ENCODE measurements at places on chromosomes 2 and 18.

DNA sequence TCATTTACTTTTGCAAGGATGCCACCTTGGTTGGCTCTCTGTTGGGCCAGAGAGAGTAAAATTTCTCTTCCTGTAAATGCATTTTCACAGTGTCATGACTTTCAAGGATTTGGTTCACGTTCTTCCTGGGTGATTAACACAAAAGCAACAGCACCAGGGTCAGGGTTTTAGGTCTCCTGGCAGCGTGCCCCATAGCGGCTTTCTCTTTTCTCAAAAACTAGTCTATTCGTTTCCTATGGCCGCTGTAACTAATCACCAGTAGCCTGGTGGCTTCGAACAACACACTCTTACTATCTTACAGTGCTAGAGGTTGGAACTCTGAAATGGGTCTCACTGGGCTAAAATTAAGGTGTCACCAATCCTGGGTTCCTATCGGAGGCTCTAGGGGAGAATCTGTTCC lies 56.3 kb upstream of the ACMSD start:
- no peak for DNase-seq

DNA sequence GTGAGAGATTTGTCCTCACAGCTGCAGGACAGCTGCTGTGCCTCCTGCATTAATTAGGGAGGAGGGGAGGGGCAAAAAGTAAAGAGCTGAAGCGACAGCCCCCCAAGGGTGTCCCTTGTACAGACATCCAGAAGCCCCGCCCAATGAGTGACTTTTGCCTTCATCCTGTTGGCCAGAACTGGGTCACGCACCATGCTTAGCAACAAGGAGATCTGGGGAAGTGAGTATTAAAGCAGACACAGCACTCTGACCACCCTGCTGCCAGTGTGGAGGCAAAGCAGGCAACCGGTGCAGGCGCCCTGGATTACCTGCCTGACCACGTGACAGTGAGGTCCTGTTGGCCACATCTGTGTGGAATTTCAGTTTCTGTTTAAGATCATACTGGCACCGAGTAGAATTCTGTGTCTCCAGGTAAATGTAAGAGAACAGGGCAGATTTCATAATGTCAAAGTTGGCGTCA lies 21.5 kb upstream of the BIN1 start:
- no peak for DNase-seq

GRCh38 chr2:100235098-100235497 lies 87.2 kb downstream of the LONRF2 start:
- DNase-seq, result peak; percentile 51

DNA sequence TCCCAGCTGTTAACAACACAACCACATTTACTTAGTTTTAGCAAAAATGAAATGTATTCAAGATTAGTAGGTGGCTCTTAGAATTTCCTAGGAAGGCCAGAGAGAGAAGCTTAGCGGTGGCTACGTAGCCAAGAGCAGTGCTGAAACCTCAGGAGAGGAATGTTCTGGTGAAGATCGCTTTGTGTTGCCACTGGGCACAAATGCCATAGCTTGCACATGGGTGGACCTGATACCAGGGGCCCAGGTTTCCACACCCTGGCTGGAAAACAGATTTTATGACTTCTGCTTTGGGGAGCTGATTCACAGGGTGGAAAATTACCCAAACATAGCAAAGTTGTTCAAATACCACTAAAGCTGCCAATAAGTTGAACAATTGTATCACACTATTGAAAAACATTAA lies 43.4 kb downstream of the THUMPD2 start:
- no peak for DNase-seq

GRCh38 chr2:114550895-114551793 lies 108.7 kb downstream of the DPP10 start:
- DNase-seq, result peak; percentile 34

- no peak for DNase-seq
Observed at GRCh38 chr2:147925886-147926285, 81.1 kb downstream of the ACVR2A start.

DNA sequence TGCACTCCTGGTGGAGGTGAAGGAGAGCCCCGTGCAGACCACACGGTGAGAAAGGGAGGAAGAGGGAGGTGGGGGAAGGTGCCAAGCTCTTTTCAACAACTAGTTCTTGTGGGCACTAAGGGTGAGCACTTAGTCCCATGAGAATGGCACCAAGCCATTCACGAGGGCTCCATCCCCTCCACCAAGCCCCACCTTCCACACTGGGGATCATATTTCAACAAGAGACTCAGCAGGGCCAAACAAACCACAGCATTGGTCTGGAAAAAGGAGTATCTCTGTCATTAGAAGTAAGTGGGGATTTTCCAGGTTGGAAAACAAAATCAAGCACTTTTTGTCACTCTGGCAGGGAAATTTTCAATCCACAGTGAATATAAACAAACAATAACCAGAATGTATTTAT lies 38.4 kb downstream of the ZAP70 start:
- no peak for DNase-seq

- DNase-seq, result no peak
Observed at GRCh38 chr2:138209009-138209408, 244.7 kb downstream of the HNMT start.

DNA sequence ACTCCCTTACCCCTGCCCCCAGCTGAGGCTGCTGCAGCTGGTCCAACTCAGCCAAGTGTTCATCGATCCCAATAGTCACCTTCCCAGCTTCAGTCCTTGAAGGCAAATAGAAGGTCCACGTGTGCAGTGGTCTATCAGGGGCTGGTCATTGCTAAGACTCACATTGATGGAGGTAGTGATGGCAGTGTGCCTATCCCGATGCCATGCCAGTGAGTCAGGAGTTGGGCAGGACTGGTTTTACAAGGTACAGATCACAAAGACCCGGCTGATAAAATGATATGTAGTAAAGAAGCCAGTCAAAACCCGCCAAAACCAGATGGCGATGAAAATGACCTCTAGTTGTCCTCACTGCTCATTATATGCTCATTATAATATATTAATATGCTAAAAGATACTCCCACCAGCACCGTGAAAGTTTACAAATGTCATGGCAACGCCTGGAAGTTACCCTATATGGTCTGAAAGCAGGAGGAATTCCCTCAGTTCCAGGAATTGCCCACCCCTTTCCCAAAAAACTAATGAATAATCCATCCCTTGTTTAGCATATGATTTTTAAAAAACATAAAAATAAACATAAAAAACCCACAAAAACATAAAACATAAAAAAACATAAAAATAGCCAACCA lies 2.9 kb upstream of the C2orf80 start:
- DNase-seq, result no peak

DNA sequence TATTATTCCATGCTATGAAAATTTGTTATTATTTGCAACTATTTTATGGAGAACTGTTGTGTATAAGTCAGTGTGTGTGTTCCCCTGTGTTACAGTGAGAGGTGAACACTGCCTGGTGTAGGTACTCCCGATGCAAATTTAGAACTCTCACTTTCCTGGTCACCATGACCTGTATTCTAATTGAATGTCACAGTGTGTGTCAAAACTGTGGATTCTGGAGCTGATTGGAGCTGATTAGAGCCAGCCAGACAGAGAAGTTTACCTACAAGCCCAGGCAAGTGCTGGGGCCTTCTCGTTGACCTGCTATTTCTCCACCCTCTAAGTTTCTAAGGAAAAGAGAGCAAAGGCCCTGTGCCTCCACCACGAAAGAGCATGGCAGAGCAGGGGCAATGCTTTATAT lies 216.0 kb downstream of the NYAP2 start:
- no peak for DNase-seq

- no peak for DNase-seq
Observed at GRCh38 chr2:192487636-192488035, 292.9 kb upstream of the TMEFF2 start.

GRCh38 chr2:55459714-55460274 lies 40.1 kb upstream of the CCDC88A start:
- DNase-seq, result no peak

DNA sequence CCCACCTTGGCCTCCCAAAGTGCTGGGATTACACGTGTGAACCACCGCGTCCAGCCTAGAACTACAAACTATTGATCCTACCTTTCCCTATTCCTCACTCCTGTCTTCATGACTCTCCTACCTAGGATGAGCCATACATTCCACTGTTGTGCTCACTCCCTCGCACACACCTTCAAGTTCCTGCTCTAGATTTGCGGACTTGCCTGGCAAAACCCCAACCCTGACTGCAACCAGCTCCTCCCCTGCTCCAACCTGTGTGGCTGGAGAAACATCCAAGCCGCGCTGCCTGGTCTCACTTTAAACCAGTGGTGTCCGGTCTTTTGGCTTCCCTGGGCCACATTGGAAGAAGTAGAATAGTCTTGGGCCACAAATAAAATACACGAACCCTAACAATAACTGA lies 5.0 kb upstream of the DNPEP start:
- DNase-seq, result no peak

GRCh38 chr2:106122157-106122556 lies 71.9 kb downstream of the UXS1 start:
- no peak for DNase-seq

DNA sequence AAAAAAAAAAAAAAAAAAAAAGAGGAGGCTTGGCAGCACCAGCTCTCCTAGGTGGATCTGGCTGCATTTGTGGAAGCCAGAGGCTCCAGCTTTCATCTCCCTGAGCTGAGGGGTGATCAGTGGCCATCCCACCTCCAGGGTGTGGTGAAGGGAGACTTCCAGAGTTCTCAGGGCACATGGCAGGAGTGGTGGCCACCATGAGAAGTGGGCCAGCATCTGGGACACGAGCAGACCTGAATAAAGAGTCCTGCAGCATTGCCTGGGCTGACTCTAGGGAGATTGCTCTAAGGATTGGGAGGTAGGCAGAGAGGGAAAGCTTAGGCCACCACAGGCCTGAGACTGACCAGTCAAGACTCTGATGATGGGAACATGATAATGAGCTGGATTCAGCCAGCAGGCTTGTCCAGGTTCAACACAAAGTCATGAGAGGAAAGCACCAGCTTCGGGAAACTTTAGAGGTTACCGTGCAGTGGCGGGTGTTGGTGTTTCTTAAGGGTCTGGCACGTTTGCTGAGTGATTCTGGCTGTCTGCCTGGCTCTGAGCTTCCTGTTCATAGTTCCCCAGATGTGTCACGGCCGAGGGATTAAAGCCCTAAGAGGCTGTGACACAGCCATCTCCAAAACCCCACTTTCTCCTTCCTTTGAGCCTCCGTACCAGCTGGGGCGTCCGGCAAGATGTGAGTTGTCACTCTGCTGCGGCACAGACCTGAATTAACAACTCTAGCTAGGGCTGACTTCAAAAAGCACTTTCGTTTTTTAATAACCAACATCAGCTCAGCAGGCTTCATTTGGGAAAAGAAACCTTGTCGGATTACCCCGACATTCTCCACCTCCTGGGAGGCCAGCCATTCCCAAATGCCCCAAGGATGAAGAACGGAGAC lies 38.3 kb upstream of the IL1R1 start:
- peak; percentile 64 for DNase-seq

DNA sequence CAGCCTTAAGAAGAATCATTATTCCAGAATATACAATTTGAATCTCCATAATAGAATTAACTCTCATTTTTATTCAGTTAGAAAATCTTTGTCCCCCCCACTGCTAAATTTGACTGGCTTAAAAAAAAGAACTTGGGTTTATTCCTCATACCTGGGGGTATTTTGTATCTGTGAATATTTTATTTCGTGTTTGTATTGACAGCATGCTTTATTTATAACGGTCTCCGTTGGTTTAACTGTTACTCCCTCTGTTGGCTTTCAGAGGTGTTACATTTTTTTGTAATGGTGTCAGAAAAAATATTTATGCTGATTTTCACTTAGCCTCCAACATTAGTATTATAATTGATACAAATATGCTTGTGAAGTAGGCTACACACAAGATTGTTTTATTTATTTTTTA lies 109.1 kb downstream of the HAUS1 start:
- DNase-seq, result no peak

DNA sequence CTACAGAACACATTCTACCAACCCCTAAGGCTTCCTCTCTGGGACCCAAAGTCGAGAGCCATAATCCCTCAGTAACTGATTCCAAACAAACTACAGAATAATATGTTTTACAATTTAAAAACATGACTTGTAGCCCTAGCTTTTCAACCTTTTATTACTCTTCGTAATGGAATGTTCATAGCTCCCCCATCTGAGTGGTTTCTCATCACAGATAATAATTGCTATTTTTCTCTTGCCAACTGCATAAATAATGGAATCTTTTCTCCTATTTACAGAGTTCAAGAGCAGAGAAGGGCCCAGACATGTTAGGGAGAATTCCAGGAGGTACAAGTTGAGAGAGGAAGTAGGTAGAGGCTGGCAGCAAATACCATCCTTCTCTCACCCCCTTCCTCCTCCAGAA lies 59.9 kb upstream of the CERS6 start:
- no peak for DNase-seq

GRCh38 chr2:152028182-152028862 lies 70.5 kb downstream of the CACNB4 start:
- DNase-seq, result no peak

GRCh38 chr2:235352541-235352940 lies 141.3 kb upstream of the AGAP1 start:
- DNase-seq, result no peak

- DNase-seq, result no peak
Observed at GRCh38 chr2:177709986-177710401, 317.4 kb downstream of the AGPS start.

- no peak for DNase-seq
Observed at GRCh38 chr2:216545359-216545758, 46.7 kb downstream of the RPL37A start.

GRCh38 chr2:64283641-64284361 lies 139.6 kb upstream of the PELI1 start:
- DNase-seq, result peak; percentile 58

DNA sequence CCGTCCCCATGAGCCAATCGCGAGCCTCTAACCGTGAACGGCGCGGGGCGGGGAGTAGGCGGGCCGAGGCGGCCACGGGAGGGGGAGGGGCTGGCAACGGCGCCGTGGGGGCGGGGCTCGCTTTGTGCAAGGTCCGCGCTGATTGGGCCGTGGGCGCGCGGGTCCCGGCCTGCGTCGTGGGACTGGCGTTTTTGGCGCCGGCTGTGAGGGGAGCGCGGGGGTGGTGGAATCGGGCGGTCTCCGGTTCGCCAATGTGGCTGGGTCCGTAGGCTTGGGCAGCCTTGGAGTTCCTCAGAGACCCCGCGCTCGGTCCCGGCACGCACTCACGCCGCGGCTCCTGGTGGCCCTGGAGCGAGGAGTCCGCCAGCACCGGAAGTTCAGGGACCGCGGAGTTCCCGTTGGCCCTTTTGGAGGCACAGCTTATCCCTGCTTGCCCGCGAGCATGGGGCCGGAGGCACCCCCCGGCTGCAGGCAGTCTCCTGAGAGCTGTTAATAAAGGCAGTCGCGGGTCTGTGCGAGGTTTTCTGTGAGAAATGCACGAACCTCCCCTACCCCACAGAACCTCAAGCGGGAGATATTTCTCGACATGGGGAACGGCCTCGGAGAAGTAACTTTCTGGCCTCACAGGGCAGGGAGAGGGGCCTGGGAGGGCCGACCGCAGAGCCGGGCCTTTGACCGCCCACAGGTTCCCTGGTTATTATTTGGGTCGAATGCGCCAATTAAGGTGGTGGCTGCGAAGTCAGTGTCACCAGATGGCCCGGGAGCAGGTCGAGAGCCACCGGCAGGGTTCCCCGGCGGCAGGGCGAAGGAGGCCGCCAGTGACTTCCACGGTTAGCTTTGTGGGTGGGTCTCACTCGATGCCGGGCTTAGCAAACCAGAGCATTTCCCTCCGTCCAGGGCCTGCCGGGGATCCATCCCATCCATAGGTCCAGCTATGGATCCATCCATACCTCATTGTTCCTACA lies 574 bp upstream of the NCL start:
- DNase-seq, result peak; percentile 98

- no peak for DNase-seq
Observed at GRCh38 chr2:203097735-203098134, 83.1 kb downstream of the NBEAL1 start.

All from activated naive CD4-positive, alpha-beta T cell treated with anti-CD3 and anti-CD28 coated beads, Interleukin-2, amount 10 ng/mL, durations not matched to agents 7 days and 5 days (primary cell).